ENCODE measurements at places on chromosomes 2 and 18.

GRCh38 chr2:101146535-101146934, 4.6 kb downstream of the TBC1D8 start:
- DNase-seq, result no peak

DNA sequence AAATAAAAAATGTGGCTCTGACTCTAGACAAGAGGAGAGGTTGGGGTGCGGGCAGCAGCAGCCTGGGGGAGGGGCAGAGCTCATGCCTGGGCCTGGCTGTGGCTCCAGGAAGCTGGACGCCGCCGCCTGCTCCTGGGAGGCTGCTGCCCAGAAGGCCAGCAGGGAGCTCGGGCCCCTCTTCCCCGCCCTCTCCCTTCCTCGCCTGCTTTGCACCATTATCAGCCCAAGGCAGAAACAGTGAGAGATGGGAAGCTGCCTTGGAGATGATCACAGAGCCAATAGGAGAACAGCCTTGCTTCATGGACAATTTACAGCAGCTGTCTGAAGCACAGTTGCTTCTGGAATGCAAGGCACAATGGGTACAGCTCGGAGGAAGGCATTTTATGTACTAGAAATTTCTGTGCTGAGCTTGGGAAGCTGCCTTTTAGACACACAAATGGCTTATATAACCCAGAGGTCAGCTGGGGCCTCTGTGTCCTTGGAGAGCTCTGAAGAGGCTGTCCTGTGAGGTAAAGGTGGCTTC, 55.3 kb upstream of the AFF3 start:
- DNase-seq, result no peak

GRCh38 chr2:237209885-237210284, 124.2 kb downstream of the COPS8 start:
- no peak for DNase-seq

DNA sequence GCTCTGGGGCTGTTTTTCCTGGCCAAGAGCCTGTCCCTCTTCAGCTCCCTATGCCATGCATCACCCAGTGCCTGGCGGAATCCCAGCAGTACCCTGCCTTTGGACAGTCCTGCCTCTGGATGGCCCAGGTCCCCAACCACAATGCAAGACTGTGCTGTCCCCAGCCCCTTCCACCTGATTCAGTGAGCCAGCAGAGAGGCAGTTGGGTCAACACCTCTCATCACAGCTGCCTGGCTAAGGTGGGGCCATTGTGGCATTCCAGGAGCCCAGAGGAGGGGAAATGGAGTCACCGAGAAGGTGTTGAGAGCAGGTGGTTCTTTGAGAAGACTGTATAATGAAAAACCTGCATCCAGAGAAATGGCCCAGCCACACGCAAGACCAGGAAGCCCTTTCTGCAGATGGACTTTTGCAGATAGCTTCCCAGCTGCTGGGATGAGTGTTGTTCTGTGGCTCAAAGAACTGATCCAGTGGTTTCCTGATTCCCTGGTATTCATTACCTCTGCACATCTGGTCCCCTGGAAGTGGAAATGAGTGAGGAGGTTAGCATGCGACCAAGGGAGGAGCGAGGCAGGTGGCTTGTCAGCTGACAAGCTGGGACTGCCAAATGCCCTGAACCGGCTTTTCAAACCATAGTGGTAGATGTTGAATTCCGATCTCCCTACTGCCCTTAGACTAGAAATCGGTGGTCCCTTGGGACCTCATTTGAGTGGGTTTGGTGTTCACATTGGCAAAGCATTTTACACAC, 1.7 kb upstream of the ASPRV1 start:
- no peak for DNase-seq

- DNase-seq, result no peak
These were observed 203.3 kb upstream of the NT5C1B start for GRCh38 chr2:18792684-18793083.
